ENCODE measurements at places on chromosomes 1 and 21.

DNA sequence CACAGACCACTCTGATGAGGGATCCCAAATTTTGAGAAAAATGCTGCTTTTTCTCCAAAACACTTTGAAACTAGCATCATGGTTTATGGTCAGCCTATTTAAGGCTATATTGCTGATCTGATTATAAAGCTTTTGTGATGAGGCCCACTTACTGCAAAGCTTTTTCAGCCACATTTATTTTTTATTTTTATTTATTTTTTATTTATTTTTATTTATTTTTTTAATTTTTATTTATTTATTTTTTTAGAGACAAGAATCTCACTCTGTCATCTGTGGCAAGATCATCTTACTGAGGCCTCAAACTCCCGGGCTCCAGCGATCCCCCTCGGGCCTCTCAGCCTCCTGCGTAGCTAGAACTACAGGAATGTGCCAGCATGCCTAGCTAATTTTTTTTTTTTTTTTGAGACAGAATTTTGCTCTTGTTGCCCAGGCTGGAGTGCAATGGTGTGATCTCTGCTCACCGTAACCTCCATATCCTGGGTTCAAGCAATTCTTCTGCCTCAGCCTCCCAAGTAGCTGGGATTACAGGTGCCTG, 5.2 kb upstream of the BCAS2 start:
- DNase-seq: no peak

DNA sequence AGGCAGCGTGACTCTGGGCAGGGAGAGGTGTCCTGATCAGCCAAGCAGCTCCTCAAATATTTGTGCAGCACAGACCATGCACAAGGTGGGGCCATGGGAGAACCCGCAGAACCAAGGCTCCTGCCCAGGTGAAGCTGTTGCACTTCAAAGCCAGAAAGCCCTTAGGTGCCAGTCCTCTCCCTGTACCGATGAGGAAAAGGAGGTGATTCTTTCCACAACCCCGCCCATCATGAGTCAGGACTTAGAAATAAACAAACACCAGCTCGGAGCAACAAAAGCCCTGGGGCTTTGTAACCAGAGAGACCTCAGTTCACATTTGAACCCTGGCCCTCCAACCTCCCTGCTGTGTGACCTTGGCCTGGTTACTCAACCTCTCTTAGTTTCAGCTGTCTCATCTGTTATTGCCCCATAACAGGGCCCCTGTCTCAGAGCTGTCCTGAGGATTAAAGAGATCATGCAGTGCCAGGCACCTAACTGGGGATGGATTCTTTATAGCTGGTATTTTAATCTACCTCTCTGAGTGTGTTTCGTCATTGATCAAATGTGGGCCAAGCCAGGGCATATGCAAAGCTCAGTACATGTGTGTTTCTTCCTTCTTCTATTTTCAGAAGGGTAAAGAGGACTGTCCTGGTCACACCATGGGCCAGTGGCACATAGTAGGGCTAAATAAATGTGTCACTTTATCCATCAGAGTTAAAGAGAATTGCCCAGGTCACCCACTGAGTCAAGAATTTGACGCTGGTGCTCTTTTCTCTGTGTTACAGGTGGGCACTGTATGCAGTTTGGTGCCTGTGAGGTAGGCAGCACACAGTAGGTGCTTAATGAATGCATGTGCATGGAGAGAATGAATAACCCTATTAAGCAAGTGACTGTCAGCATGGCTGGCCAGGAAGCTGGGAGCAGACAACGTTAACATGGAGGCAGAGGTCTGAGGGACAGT, 1.4 kb downstream of the LDLRAD1 start:
- DNase-seq: no peak

- DNase-seq: no peak
Observed at GRCh38 chr1:225774281-225775147, 3.1 kb upstream of the SRP9 start.

GRCh38 chr1:31315902-31316301, 19.1 kb downstream of the ZCCHC17 start:
- no peak for DNase-seq

GRCh38 chr1:151537112-151537511, 3.0 kb upstream of the TUFT1 start:
- DNase-seq: no peak

- DNase-seq: no peak
Observed at GRCh38 chr1:155272466-155273342, 600 bp downstream of the CLK2 start.

GRCh38 chr1:2251786-2252185, 23.7 kb downstream of the SKI start:
- DNase-seq: no peak

DNA sequence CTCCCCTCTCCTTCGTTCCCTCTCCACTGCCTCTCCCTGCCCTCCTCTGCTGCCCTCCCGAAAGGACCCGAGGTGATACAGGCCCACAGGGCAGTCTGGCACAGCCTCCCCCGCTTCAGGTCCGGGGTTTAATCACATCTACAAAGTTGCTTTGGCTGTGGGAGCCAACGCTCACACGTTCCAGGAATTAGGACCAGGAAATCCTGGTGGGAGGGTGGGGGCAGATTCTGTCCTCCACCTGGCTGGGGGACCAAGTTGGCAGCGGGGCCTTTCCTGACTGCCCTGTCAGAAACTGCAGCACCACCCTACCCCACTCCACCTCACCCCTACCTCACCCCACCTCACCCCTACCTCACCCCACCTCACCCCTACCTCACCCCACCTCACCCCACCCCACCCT, 95.1 kb downstream of the WDR4 start:
- no peak for DNase-seq

DNA sequence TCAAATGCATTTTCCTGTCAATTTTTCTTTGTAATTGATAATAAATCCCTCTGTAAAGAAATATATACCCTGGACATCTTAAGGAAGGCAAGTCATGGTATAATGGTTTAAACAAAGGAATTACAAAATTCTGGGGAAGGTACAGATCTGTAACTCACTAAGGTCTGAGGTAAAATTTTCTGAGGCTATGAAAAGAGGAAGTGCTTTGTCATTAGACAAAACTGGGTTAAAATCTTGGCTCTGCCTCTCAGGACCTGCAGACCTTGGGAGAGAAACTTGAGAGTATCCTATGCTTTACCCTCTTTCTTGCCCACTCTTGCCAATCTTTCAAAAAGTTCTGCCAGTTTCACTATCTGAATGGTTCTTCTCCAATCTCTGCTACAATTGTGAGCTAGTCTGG, 26.8 kb upstream of the BEND5 start:
- no peak for DNase-seq

GRCh38 chr1:66359269-66359668, 174.7 kb upstream of the SGIP1 start:
- no peak for DNase-seq

- no peak for DNase-seq
Observed at GRCh38 chr1:226337276-226337875, 28.4 kb upstream of the LIN9 start.

- no peak for DNase-seq
Observed at GRCh38 chr21:25960402-25960801, 210.2 kb downstream of the APP start.

- DNase-seq: no peak
Observed at GRCh38 chr1:61442544-61442943, 282.4 kb downstream of the TM2D1 start.

GRCh38 chr1:36304970-36305914, 926 bp upstream of the SH3D21 start:
- no peak for DNase-seq

GRCh38 chr1:53366901-53367502, 39.1 kb upstream of the LRP8 start:
- DNase-seq: no peak

DNA sequence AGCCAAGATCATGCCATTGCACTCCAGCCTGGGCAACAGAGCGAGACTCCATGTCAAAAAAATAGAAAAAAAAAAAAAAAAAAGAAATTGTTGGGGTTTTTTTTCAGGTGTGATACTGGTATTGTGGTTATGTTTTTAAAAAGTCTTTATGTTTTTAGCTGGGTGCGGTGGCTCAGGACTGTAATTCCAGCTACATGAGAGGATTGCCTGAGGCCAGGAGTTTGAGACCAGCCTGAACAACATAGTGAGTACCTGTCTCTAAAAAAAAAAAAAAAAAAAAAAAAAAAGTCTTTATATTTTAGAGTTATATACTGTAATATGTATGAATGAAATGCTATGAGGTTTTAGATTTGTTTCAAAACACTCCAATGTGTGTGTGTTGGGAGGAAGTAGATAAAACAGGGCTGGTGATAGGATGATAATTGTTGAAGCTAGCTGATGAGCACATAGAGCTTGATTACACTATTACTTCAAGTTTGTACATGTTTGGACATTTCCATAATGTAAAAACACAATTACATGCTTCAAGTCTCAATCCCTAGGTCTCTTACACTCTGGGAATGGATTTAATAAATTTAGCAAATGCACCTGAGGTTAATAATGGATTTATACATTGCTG, 30.2 kb upstream of the ATP5PO start:
- no peak for DNase-seq

GRCh38 chr1:147902253-147902845, at the start of gene GJA8:
TSS of gene GJA8 (plus strand) at chr1:147902795. CDS start at chr1:147907956, 5,161 bp downstream.
- no peak for DNase-seq

- no peak for DNase-seq
Observed at GRCh38 chr1:111202707-111203623, 2.5 kb upstream of the DENND2D start.

DNA sequence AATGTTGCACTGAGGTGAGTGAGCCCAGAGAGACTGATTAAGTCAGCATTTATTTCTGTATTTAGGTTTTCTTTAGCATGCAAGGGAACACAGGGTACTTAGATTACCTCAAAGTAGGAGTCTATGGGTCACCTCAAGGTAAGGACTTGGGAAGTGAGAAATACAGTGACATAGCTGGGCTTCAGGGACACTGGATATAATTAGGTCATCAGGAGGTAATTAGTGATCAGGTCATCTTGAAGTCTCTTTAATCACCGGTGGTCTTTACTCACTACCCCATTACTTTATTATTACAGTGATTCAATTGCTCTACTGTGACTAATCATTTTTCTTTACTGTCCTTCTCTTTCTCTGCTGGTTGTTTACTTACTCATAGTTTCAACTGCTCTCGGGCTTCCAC, 59.9 kb upstream of the KCNK1 start:
- DNase-seq: no peak

DNA sequence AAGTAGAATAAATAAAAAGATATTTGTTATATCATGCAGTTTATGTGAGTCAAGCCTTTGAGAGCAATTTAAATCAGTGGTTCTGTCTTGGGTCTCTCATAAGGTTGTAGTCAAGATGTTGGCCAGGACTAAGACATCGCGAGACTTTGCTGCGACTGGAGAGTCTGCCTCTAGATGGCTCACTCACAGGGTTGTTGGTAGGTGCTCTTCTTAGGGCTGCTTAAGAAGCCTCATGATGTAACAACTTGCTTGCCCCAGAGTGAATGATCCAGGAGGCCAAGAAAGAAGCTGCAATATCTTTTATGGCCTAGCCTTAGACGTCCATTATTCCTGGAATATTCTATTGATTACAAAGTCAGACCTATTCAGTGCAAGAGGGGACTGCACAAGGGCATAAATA, 73.1 kb upstream of the CACHD1 start:
- no peak for DNase-seq

- DNase-seq: no peak
Observed at GRCh38 chr1:84450910-84451309, 28.2 kb upstream of the RPF1 start.

- no peak for DNase-seq
Observed at GRCh38 chr1:16199157-16199501, 13.3 kb downstream of the ARHGEF19 start.

DNA sequence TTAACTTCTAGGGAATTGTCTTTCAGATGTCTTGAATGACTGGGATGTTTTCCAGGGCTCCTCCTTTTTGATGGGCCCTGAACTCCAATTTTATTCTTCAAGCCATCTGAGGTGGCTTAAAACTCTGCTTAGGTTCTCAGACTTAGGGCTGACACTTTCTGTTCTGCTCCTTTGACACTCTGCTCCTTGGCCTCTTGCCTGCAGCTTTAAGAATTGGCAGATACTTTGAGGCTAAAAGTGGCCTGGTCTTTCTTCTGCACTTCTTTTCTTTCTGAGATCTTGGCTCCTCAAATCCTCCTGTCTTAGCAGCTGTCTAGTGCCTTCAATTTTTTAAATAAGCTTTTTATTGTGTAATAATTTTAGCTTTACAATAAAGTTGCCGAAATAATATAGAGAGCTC, 294.6 kb downstream of the RPS6KC1 start:
- no peak for DNase-seq
